CD4-positive, alpha-beta T cell treated with Interferon alpha-2 for 1 hour (primary cell): ENCODE measurements at places on chromosomes 2 and 18.

GRCh38 chr2:132497591-132497990 is 81.0 kb downstream of the GPR39 start:
- DNase-seq, result no peak

GRCh38 chr2:71801969-71802368 is 345.7 kb downstream of the CYP26B1 start:
- no peak for DNase-seq

DNA sequence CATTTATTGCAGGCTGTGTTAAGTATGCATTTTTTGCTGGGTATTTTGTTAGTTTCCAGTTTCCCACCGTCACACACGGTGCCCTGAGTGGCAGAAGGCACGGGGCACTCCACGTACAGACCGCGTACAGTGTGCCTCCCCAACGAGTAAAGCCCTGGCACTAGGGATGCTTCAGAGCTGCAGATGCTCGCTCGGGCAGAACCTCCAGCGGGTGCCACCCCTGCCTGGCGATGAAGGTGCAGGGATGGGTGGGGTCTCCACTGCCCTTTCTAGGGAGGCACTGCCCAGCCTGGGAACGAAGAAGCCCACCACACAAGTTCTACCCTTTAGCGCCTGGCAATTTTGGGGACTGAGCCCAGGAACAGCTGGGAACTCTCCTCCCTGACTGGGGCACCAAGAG is 4.1 kb downstream of the GREB1 start:
- no peak for DNase-seq

DNA sequence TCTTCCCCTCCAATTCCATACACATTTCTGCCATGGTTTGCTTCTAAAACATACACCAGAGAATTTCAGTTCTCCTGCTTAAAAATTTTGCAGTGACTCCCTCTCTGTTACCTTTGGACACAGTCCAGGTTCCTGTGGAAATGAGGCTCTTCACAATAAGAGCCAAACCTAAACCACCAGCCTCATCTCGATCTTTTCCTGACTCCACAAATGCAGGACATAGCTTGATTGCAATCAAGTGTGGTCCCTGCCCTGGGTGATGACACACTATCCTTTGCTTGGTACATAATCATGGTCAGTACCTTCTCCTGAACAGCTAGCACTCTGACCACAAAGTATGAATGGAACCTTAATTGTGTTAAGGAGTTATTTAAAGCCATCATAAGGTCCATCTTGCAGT is 134.9 kb upstream of the CHAC2 start:
- DNase-seq, result no peak

DNA sequence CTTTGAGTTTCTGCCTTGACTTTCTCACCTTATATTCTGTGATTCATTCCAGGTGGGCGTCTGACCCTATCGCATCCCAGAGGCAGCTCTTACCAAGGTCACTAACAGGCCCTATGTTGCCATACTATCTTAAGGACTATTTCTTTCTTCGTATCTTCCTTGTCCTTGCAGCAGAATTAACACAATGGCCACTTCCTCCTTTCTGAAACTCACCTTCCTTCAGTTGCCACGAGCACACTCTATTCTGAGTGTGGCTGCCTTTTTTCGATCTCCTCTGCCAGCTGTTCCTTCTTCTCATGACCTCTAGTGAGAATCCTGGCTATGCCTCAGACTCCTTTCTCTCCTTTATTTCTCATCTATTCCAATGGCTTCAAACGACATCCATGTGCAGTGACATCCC is 160.4 kb upstream of the CCDC195 start:
- no peak for DNase-seq

DNA sequence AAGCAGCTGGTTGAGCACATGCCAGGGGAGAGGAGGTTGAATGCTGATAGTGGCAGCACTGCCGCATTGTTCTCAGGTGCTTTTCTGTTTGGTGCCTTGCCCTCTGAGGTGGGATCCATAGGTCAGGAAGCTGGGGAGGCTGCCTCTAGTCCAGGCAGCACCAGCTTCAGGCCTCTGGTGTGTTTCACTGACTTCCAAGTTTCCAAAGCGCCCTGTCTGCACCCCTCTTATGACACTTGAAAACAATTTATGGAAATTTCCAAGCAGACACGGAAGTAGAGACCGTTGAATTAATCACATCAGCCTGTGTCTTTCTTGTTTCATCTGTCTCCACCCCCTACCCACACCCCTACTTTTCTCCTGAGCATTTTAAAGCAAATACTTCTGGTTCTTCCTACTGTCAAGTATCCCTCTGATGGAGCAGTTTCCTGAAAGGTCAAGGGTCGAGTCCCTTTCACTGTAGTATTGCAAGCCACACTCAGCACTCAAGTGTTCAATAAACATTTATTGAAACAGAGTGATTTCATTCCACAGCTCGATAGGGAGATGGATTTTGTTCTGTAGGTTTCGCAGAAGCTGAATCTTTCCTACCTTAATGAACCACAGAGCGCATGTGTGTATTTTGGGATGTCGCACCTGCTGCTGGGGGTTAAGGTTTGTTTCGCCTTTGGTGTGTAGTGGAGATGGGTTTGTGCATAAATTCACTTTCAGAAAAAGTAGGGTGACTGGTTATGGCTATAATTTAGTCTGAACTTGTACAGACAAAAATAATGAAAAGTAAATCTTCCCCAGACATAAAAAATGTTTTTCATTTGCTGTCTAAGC is 21.4 kb downstream of the DGKD start:
- DNase-seq, result no peak

DNA sequence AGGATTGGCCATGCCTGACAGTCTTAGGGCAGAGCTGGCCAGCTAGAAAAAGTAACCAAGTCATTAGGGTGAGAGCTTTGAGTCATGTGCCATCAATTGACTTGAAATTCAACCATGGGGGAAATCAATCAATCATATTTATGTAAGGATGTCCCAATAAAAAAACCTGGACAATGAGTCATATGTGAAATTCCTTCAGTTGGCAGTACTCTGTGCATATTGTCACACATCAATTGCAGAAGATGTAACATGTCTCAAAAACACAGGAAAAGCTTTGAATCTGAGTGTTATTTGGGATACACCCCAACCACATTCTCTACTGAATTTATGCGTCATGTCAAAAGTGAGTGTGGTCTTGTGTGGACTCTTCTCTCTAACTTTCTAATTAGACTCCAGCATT is 1004.1 kb upstream of the NRXN1 start:
- no peak for DNase-seq

DNA sequence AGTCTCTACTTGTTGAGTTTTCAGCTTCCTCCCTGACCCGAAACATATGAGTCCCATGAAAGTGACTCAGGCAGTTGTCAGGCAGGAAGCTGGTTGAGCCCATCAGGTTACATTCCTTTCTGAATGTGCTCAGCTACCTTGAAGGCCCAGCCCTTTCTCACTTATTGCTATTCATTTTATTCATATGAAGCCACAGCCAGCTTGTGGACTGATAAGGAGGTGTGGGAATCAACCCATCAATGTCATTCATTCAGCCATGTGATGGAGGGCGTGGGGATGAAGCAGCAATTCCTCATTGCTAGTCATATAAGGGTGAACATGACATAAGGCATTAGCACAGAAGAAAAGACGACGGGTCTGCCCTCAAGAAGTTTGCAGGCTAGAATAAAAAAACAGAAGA is 5.3 kb upstream of the VPS4B start:
- DNase-seq, result no peak

GRCh38 chr2:36781907-36782720 is 85.6 kb downstream of the VIT start:
- no peak for DNase-seq
